ENCODE measurements at places on chromosomes 11 and 22.

DNA sequence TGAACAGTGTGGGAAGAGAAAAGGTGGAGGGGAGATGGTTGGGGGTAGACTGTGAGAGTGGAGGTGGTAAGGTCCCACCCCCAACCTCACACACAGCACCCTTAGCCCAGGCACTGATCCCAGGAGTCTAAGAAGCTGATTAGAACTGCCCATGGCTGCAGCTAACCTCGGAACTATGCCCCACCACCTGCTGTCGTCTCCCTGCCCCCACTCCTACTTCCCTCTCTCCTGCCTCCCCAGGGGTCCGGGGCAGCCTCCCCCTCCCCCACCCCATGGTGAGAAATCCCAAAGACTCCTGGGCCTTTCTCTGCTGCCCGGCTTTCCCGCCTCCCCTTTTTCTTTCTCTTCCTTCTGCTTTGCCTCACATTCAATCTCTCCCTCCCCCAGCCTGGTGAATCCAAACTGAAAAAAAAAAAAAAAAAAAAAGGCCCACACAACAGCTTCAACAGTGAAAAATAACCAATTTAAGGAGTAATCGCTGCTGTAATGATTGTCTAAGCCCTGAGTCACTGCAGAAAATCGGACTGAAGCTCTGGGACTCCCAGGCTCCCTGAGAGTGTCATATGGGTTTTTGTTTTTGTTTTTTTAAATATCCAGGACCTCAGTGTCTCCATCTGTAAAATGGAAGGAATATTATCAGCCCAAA lies 9.6 kb upstream of the TP53I11 start:
- no peak for DNase-seq

GRCh38 chr11:110711448-110711775 lies 825 bp downstream of the ARHGAP20 start:
- no peak for DNase-seq

- DNase-seq = peak; percentile 39
Observed at GRCh38 chr22:36743591-36744412, 32.1 kb downstream of the IFT27 start.

DNA sequence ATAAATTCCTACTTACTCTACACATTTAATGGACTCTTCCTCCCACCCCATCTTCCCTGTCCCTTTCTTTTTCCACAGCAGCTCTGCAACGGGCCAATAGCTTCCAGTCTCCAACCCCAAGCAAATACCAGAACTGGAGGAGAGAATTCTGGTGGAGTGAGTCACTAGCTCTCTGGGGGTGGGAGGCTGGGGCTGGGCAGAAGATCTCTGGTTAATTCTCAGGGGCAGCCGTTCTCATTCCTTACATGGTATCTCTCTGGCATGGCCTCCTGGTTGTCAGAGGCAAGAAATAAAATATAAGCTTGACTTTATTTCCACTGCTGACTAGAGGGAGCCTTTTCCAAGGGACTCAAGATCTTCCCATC lies 90.4 kb upstream of the PARVA start:
- DNase-seq = no peak

DNA sequence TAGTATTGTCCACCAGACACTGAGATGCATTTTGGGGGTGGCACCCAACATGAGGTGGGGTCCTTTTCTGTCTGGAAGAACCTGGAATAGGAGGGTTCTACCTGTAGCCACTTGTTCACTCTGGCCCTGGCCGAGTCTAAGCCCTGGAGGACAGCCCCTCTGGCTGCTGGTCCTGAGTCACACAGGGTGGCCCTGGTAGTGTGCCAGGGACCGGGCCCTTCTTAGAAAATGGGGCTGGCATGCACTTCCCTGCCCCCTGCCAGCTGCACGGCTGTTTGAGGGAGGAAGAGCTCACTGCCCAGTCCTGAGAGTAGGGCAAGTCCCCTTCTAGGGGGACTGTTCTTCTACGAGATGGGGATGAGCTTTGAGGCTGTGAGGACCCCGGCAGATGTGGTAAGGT lies 2.2 kb downstream of the PLCB3 start:
- DNase-seq = no peak

GRCh38 chr11:120977266-120978137 lies 46.4 kb upstream of the TBCEL start:
- no peak for DNase-seq

- peak; percentile 24 for DNase-seq
Observed at GRCh38 chr22:39219071-39220039, 25.4 kb downstream of the PDGFB start.

GRCh38 chr22:44594951-44595350 lies 96.9 kb upstream of the RTL6 start:
- no peak for DNase-seq
